ENCODE measurements at places on chromosomes 11 and 22. TPM values are rescaled to one million over a fixed set of nuclear protein-coding genes. Genes with fewer than 3 reads are reported as not detected.

CD248 gene
- 1.1 TPM for total RNA-seq

SF1 gene
- total RNA-seq: 367 TPM

APBB1 gene
- 23.7 TPM for total RNA-seq

GRCh38 chr11:58567889-58568512 is 7.7 kb downstream of the LPXN start:
- peak; percentile 79 for DNase-seq
